ENCODE measurements at places on chromosomes 11 and 22.

DNA sequence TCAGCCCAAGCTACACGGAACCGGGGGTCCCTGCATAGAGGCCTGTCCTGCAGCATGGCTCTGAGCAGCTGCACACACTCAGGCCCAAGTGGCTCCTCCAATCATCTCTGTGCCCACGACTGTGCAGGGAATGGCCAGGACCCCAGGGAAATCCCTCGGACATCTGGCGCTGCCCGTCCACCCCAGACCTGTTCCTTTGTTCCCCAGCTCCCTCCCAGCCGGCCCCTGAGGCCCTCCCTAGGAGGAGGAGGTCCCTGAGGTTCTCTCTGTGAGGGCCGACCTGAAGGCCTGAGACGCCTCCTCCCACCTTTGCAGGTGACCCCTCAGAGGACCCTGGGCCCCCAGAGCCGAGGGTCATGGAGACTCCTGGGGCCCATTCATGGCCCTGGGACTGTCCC is 1.1 kb downstream of the MLC1 start:
- DNase-seq, result no peak

DNA sequence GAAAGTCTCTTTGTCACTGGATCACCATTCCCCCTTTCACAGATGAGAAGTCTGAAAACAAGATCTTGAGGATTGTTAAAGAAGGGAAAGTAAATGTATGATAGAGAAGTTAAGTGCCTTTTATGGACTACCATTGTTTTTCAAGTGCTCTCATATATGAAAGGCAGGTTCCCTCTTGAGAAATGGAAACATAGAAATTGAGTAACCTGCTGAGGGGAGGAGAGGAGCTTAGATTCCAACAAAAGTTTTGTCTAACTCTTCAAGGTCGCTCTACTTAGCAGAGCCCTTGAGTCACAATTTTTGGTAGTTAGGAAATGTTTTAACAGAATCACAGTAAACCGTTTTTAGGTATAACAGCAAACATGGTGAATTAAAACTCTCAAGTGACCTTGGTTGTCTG is 80.1 kb downstream of the SVIP start:
- peak; percentile 52 for DNase-seq

- no peak for DNase-seq
Measured at GRCh38 chr11:65425105-65425970, 2.7 kb downstream of the NEAT1 start.

DNA sequence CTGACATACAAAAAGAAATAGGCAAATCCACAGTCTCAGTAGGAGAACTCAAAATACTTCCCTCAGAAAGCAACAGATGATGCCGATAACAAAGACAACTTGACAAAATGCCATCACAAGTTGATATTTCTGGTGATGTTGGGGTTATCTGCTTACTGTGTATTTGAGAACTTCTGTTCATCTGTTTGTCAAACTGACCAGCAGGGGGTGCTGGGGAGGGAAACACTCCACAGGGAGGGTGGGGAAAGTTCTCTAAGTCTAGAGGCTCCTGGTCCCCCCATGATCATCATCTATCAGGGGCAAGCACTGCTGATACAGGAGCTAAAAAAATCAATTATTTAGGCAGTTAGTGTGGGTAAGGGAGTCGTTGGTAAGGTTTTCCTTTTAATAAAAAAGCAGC is 19.2 kb downstream of the GLYATL1 start:
- no peak for DNase-seq

- DNase-seq, result no peak
Measured at GRCh38 chr11:77814848-77815247, 5.7 kb downstream of the RSF1 start.

- no peak for DNase-seq
Measured at GRCh38 chr22:41976070-41976901, 7.0 kb downstream of the SEPTIN3 start.

DNA sequence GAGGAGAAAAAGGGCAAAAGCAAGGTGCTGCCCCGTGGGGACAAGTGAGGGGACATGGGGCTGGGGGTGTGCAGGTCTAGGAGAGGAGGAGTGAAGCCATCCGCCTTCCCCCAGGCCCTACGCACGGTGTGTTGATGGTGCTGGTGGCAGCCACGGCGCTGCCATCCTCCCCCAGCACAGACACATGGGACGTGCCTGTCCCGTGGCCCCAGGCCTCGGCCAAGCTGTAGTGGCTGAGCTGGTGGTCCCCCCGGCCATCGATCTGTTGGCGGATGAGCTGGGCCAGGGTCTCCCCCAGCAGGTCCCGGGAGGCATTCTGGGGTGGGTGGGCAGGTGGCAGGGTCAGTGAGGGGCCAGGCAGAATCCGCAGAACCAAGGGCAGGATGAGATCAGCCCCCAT is 18.9 kb downstream of the GGT5 start:
- DNase-seq, result no peak
